ENCODE measurements at places on chromosomes 7 and 10.

DNA sequence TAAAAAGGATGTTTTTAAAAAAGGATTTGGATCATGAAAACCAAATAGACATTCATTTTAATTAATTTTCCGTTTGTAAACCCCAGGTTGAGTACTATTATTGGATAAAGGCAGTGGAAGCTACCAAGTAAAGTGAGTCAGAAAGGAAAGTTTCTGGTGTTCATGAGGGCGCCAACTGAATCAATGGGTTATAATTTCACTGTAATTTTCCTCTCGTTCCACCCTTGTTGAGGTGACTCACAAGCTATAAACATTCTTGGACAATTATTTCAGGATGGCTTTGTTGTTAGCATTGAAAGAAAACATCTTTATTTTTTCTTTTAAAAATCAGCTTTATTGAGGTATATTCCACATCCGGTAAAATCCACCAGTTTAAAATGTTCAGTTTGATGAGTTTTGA is 5.1 kb upstream of the FAM133B start:
- DNase-seq: no peak

- DNase-seq: no peak
Measured at GRCh38 chr10:62341419-62341818, 32.8 kb upstream of the ZNF365 start.

DNA sequence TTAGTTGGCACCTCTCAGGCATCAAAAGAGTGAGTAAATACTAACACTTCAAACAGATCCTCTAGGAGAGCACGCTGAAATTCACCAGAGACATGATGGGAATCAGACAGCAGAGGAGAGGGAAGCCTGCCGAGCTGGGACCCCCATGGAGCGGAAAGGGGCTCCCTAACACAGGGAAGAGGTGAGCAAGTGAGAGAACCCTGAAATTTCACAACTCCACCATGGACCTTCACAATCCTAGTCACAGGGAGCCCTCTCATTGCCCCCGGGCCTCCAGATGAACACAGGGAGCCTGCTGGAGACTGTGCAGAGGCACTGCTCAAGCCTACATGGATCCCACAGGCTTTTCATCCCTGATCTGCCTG is 59.2 kb upstream of the ANTXRL start:
- no peak for DNase-seq

DNA sequence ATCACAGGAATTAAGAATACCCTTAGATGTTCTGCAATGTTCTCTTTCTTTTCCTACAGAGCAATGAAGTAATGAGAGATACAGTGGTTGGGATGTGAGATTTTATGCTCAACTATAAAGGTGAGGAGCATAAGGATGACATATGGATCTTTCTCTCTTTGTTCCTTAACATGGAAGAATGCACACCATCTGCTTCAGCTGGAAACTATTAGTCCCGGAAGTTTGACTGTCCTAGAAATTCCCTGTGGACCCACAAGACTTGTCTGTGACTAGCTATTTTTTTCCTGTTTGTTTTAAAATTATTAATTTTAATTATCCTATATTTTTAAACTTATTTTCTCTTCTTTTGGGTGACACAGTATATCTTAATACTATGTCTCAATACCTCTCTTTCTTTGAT is 80.2 kb downstream of the DKK1 start:
- DNase-seq: no peak

DNA sequence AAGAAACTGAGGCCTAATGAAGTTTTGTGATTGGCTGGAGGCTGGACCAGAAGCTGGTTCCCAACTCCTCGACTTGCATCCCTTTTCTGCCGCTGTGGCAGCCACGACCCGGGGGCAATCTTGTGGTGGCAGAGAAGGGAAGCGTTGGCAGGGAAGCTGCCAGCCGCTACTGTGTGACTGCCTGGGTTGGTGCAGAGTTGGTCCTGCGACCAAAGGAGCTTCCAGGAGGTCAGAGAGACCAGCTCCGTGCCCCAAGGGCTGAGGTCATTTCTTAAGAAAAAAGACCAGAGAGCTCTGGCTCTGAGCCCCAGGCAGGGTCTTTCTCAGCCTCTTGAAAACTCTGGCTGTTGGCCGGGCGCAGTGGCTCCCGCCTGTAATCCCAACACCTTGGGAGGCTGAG is 47.2 kb downstream of the PRF1 start:
- no peak for DNase-seq

DNA sequence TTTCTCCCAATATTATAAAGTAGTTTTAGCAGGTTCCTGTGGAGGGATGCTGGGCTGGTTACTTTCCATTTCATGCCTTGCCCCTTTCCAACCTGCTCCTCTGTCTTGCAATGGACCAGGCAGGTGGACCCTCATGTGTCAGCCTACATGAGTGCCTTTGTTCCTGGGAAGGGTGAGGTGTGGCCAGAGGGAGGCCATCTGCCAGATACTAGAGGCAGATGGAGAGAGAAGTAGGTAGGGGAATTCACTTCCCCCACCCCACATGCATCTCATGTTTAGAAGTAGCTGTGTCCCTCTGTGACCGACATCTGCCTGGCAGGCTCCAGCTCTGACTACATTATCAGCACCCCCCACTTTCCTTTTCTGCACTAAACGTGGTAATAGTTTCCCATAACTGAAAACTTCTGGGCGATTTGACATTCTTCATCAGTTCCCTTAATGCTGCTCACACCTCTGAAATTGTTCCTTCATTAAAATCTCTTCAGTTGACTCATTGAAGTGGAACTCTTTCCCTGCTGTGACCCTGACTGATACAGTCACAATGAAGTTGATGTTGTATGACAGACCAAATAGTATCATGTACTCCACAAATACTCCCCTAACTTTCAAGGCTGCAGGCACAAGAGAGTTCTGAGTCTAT is 396.3 kb upstream of the FZD8 start:
- no peak for DNase-seq

GRCh38 chr7:95609277-95609971 is 13.1 kb upstream of the PDK4 start:
- DNase-seq: no peak

Data from GF-D8 (cell line).